ENCODE measurements at places on chromosomes 16 and 17. TPM values are rescaled to one million over a fixed set of nuclear protein-coding genes. Genes with fewer than 3 reads are reported as not detected.

DNA sequence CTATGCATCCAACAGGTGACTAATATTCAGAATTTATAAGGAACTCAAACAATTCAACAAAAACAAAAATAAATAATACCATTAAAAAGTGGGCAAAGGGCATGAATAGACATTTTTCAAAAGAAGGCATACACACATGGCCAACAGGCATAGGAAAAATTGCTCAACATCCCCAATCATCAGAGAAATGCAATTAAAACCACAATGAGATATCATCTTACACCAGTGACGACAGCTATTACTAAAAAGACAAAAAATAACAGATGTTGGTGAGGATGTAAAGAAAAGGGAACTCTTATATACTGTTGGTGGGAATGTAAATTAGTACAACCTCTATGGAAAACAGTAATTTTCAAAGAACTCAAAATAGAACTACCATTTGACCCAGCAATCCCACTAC is 250.4 kb upstream of the N4BP1 start:
- DNase-seq, result no peak

GRCh38 chr17:60106340-60107059 is 27.8 kb upstream of the HEATR6 start:
- no peak for DNase-seq

GRCh38 chr16:14002416-14002990 is 68.6 kb upstream of the MRTFB start:
- DNase-seq, result no peak

GRCh38 chr16:65376601-65377000 is 254.7 kb upstream of the CDH11 start:
- no peak for DNase-seq

DNA sequence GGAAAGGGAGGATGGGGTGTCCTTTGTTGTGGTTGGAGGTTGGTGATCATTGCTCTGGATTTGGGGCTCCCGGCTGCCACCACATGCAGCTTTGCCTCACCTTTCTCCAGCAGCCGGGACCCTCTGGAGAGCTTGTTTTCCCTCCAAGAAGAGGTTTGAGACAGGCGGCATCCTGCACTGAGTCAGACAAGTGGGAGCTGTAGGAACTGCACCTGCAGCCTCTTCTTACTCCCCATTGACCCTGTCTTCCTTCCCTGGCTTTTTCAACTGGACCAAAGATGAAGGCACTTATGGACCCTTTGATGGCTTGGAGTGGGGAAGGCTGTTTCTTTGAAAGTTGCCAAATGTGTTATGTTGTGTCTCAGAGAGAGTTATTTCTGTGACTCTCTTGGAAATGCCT is 16.6 kb downstream of the KCTD2 start:
- DNase-seq, result no peak

DNA sequence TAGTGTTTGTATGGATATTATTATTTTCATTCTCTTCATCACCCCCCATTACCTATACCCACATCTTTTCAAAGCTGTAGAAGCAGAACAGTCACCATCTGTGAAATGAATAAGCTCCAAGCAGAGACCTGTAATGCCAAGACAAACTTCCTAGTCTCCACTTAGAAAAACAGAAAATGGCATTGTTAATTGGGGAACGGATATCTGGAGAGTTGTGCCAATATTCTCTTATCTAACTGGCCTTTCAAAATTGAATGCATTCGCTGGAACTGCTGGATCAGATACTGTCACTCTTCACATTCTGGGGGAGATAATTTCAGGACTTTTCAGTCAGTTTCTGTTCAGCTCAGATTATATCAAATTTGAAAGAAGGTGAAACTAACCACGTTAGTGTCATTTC is 464.4 kb upstream of the GOT2 start:
- DNase-seq, result no peak

GRCh38 chr17:40361925-40362695 is 2.4 kb downstream of the GJD3 start:
- no peak for DNase-seq

DNA sequence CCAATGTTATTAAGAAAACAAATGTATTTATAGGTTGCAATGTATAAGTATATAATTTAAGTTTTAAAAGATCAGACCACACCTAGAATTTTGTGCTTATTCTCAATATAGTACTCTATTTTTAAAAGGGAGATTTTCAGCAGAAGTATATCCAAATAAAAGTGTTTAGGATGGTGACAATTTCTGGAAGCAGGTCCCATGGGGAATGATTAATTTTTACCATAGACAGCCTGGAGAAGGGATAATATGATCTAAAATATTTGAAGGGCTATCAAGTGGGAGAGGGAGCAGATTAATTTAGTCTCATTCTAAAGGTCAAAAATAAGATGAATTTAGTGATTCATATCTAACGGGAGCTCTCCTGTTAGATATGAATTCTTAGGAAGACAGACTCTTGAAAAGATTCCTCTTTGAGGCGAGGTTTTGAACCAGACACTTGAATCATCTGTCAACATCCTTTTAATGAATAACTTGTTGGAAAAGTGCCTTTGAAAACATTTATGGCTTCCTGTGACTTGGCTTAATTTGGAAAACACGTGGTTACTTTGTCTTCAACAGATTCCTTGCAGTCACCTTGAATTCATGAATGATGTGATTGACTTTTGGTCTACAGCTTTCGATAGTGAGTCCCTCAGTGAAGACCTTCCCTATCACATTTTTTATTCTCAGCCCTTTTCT is 29.3 kb upstream of the SMIM36 start:
- no peak for DNase-seq

GRCh38 chr16:13545271-13545670 is 374.7 kb upstream of the ERCC4 start:
- DNase-seq, result no peak

DNA sequence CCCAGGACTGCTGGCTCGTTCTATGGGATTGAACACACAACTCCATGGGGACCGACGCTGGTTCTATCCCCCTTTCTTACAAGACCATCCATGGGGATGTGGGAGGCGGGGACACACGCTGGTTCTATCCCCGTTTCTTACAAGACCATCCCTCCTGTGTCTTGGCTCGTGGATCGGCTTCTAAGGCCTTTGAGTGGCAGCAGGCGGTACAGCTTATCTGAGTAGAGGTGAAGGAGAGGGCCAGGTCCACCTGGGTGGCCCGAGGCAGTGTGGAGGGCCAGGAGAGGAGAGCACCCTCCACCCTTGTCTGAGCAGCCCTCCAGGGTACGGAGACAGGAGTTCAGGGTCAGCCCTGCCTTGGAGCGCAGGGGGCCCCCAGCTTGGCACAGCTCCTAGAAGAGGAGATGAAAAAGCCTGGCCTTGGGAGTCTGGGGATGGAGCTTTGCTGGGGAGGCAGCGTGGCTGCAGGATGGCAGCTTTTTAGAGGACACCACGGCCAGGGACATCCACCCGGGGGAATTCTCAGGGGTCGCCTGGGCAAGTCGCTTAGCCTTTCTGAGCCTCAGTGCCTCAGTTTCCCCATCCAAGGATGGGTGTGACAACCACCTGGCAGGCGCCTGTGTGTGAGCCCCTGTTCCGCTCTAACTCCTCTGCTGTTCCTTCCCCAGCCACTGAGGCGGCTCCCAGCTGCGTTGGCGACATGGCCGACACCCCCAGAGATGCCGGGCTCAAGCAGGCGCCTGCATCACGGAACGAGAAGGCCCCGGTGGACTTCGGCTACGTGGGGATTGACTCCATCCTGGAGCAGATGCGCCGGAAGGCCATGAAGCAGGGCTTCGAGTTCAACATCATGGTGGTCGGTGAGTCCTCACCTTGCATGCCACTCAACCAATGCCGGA is 341.0 kb downstream of the SEC14L1 start:
- DNase-seq, result no peak

- DNase-seq, result no peak
Measured at GRCh38 chr17:69539781-69540319, 125.4 kb downstream of the MAP2K6 start.

- no peak for DNase-seq
Measured at GRCh38 chr17:47266782-47267181, 13.2 kb downstream of the ITGB3 start.

- peak; percentile 62 for DNase-seq
Measured at GRCh38 chr17:69761767-69762321, 313.2 kb upstream of the KCNJ16 start.

GRCh38 chr17:14947671-14948070 is 317.5 kb downstream of the PMP22 start:
- no peak for DNase-seq

DNA sequence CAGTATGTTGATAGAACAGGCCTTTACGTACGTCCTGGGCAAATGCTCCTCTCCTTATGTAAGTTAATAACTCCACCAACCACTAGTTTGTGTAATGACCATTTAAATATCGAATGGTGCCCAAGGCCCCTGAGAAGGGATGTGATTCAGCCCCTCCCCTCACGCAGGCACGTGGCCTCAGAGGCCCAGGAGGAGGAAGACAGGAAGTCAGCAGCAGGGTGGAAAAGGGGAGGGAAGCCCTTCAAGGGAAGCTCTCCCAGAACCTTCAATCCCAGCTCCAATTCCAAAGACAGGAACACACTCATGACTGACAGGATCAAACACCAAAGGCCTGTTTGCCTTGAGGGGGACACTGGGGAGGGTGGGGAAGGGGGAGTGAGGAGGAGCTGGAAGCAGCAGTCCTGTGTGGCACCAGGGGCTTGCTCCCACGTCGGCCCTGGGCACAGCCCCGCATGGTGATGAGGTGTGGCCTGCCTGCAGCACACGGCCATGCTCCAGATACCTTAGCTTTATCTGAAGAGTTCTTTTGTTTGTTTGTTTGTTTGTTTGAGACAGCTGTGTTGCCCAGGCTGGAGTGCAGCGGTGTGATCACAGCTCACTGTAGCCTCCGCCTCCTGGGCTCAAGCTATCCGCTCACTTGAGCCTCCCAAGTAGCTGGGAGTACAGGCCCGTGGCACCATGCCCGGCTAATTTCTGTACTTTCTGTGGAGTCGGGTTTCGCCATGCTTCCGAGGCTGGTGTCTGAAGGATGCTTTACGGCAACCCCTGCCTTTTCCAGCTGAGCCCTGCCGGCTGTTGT is 105.0 kb downstream of the ZNF778 start:
- no peak for DNase-seq

- DNase-seq, result peak; percentile 49
Measured at GRCh38 chr17:1882836-1883235, 53.0 kb downstream of the RPA1 start.

DNA sequence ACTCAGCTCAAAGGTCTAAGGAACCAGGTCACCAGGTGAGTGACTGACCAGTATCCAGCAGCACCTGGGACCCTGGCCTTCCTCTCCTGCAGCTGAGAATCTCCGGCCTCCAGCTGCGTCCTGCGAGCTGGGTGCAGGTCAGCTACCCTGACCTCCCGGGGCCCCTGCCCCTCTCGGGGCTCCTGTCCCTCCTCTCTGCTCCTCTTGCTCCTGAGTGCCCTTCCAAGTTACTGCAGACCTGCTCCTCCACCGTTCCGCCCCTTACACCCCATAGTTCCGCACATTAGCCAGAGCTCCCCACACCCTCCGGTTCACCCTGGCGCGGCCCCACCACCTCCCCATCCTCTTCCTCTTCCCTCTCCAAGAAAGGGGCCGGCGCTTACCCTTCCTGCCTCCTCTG is 10.6 kb downstream of the FOXJ1 start:
- peak; percentile 20 for DNase-seq

The RAB34 gene
- total RNA-seq, result 1.8 TPM

The SP6 gene
- 20.6 TPM for total RNA-seq

The HOXB4 gene
- total RNA-seq, result 3.9 TPM

The TNFRSF13B gene
- not detected for total RNA-seq

The PYDC1 gene
- total RNA-seq, result not detected

The ANKRD40CL gene
- total RNA-seq, result 11.4 TPM

The JPH3 gene
- total RNA-seq, result 4.8 TPM

The MPO gene
- total RNA-seq, result 0.23 TPM

The ARL4D gene
- total RNA-seq, result 19.9 TPM

The ZP2 gene
- not detected for total RNA-seq
